ENCODE measurements at places on chromosomes 6 and 20. TPM values are rescaled to one million over a fixed set of nuclear protein-coding genes. Genes with fewer than 3 reads are reported as not detected.

The CFAP206 gene
- total RNA-seq, result not detected

The KCNG1 gene
- 0.13 TPM for total RNA-seq

The VGLL2 gene
- total RNA-seq, result not detected

- no peak overlapping the region for H3K4me3 ChIP-seq
- no peak overlapping the region for H3K27ac ChIP-seq
- peaks cover 2% of the 10 kb centered on the region for H3K27me3 ChIP-seq
- no peaks in the 10 kb centered on the region for H3K36me3 ChIP-seq
- DNase-seq, result no peak
- H3K4me1 ChIP-seq, result no peaks in the 10 kb centered on the region
Observed at GRCh38 chr6:129104131-129104530, 221.2 kb downstream of the LAMA2 start.

DNA sequence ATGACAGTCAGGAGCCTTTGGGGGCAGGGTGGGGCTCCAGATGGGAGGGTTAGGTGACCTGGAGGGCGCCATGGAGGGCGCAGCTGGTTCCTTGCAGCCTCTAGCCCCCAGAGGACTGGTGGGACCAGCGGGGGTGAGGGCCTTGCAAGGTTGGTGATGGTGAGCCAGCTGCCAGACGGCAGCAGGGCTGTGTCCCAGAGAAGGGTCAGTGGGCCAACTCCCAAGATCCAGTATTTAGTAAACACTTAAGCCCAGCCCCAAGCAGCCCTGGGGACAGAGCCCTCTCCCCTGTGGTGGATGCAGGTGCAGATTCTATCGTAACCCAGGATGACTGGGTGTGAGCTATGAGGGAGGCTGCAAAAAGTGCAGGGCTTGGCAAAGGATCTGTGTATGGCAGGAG lies 201.5 kb upstream of the RNF24 start:
- no peak overlapping the region for H3K4me3 ChIP-seq
- DNase-seq, result no peak
- no peak overlapping the region for H3K27ac ChIP-seq

DNA sequence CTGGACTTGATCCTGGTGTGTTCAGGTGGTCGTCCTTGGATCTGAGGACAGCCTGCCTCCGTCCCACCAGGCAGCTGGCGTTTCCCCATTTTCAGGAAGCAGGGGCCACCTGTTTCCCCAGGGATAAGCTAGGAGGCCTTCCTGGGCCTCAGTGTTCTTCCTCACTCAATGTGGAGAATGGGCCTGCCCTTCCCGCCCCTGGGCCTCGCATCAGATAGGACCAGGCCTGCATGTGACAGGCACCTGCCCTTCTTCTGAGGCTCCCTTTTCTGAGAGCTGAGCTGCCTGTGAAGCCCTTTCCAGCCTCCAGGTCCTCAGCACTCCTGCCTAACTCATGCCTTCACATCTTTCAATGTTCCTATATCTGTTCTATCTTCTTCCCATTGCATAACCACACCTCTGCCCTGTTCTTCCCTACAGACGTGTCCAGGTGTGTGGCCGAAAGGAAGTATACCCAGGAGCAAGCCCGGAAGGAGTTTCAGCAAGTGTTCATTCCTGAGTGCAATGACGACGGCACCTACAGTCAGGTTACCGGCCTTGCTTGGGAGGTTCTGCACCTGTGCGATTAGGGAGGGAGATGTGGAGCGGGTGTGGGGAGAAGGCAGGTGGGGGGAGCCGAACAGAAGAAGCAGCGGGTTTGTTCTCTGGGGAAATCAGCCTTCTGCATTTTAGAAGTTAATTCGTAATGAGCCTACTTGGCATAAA lies 85.1 kb downstream of the SMOC2 start:
- no peaks in the 10 kb centered on the region for H3K36me3 ChIP-seq
- H3K4me1 ChIP-seq, result no peaks in the 10 kb centered on the region
- H3K27ac ChIP-seq, result no peak overlapping the region

DNA sequence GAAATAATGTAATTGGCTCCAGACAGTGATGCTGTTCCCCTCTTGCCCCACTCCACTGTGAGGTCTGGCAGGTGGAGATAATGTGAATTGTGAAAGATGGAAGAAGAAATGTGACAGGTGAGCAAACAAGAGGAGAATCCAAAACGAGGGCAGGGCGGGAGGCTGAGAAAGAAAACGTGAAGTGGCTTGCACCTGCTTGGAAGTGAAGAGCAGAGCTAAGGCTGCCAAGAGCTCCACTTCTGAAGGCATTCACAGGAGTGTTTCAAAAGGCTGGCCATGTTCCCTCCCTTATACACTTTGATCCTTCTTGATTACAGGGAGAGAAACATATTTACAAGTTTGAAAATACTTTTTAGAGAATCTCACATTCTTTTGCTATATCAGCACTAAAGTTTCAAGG lies 359.4 kb downstream of the EPHA7 start:
- no peaks in the 10 kb centered on the region for H3K4me1 ChIP-seq
- H3K4me3 ChIP-seq, result no peak overlapping the region
- H3K27ac ChIP-seq, result no peak overlapping the region
- no peaks in the 10 kb centered on the region for H3K36me3 ChIP-seq
- H3K27me3 ChIP-seq, result no peaks in the 10 kb centered on the region

DNA sequence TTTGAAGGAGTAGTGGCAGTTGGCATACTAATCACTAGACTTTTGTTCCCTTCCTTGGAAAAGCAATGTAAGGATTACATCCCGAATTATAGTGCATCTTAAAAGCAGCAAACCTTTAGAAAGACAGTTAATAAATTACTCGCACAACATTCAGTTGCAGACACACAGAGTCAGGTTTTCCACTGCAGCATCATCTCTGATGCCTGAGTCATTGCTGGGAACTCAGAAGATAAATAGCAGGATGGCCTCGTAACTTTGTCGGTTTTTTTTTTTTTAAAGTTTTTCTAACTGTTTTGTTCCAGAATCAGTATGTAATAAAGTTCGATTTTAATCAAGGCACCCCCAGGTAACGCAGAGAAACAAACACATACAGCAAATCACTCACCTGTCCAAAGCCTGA lies 34.3 kb downstream of the GJA10 start:
- H3K27ac ChIP-seq, result no peak overlapping the region
- peaks cover 24% of the 10 kb centered on the region for H3K36me3 ChIP-seq
- H3K27me3 ChIP-seq, result no peaks in the 10 kb centered on the region
- H3K4me3 ChIP-seq, result no peak overlapping the region
- DNase-seq, result no peak

DNA sequence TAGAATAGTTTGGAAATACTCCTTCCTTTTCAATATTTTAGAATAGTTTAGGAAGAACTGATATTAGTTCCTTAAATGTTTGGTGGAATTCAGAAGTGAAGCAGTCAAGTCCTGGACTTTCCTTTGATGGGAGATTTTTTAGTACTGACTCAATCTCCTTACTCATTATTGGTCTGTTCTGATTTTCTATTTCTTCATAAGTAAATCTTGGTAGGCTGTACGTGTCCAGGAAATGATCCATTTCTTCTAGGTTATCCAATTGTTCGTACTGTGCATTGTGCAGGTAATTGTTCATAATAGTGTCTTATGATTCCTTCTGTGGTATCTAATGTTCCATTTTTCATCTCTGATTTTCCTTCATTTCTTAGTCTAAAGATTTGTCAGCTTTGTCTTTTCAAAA lies 138.9 kb downstream of the SYCP2 start:
- no peaks in the 10 kb centered on the region for H3K4me1 ChIP-seq
- H3K27me3 ChIP-seq, result peaks cover 5% of the 10 kb centered on the region
- DNase-seq, result no peak
- no peak overlapping the region for H3K4me3 ChIP-seq

- no peak overlapping the region for H3K4me3 ChIP-seq
- H3K27me3 ChIP-seq, result no peaks in the 10 kb centered on the region
- no peaks in the 10 kb centered on the region for H3K36me3 ChIP-seq
Observed at GRCh38 chr6:39714802-39715201, 10.4 kb downstream of the KIF6 start.

- no peaks in the 10 kb centered on the region for H3K4me1 ChIP-seq
- no peaks in the 10 kb centered on the region for H3K27me3 ChIP-seq
- no peak for DNase-seq
- H3K36me3 ChIP-seq, result no peaks in the 10 kb centered on the region
- H3K27ac ChIP-seq, result no peak overlapping the region
Observed at GRCh38 chr6:46979206-46979605, 57.5 kb upstream of the ADGRF5 start.

GRCh38 chr20:60249436-60249835 lies 291.2 kb downstream of the CDH26 start:
- H3K36me3 ChIP-seq, result no peaks in the 10 kb centered on the region
- no peak overlapping the region for H3K27ac ChIP-seq
- H3K27me3 ChIP-seq, result no peaks in the 10 kb centered on the region
- no peak for DNase-seq

DNA sequence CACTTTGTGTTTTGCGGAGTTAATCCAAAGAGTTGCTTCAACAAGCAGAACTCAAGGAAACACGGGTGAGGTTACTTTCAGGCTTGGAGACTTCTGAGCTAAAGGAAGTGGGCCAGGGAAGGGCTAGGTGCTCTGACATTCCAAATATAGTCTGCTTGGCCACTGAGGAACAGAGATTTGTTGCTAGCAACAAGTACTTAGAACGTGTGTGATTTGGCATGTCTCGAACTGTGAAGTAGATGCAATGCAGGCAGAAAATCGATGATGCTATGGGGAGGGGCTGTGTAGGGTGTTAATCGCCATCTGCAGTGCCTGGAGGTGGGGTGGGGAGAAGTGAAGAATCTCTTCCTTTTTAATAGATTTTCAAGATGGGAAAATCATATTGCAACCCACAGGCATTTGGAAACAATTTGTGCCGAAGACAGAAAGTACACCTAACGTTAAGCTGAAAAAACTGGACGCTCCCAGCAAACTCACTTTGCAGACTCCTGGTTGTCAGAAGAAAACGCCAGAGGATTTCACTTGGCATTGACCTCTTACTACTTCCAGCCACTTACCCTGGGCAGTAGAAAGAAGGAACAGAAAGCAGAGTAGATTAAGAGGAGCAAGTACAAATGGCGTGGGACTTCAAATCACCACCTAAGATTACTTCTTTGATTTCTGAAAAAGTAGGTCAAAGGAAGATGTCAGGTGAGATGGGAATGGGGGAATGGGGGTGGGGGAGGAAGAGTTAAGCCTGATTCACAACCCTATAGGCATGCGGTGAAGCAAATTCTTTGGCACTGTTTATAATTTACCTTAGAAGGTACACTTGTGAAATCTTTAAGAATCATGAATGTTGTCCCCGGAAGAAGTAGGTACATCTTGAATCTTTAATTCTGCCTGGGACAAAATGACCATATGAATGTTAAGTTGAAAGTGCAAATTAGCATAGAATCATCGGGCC lies 314.1 kb downstream of the CD83 start:
- no peak overlapping the region for H3K4me3 ChIP-seq
- H3K4me1 ChIP-seq, result no peaks in the 10 kb centered on the region
- no peak overlapping the region for H3K27ac ChIP-seq
- H3K36me3 ChIP-seq, result no peaks in the 10 kb centered on the region

DNA sequence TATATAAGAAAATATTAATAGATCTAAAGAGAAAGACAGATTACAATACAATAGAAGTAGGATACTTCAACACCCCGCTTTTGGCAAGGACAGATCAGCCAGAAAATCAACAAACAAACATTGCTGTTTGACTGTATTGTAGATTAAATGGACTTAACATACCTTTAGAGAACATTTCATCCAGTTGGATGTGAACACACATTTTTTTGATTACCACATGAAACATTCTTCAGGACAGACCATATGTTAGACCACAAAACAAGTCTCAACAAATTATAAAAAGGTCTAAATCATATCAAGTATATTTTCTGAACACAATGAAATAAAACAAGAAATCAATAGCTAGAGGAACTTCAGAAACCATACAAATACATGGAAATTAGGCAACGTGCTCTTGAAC lies 148.2 kb downstream of the TRMT11 start:
- H3K4me1 ChIP-seq, result no peaks in the 10 kb centered on the region
- H3K4me3 ChIP-seq, result no peak overlapping the region
- no peak overlapping the region for H3K27ac ChIP-seq
- peaks cover 2% of the 10 kb centered on the region for H3K27me3 ChIP-seq
